ENCODE measurements at places on chromosomes 12 and 14. TPM values are rescaled to one million over a fixed set of nuclear protein-coding genes. Genes with fewer than 3 reads are reported as not detected.

The TSFM gene
- 26.1 TPM for total RNA-seq

DNA sequence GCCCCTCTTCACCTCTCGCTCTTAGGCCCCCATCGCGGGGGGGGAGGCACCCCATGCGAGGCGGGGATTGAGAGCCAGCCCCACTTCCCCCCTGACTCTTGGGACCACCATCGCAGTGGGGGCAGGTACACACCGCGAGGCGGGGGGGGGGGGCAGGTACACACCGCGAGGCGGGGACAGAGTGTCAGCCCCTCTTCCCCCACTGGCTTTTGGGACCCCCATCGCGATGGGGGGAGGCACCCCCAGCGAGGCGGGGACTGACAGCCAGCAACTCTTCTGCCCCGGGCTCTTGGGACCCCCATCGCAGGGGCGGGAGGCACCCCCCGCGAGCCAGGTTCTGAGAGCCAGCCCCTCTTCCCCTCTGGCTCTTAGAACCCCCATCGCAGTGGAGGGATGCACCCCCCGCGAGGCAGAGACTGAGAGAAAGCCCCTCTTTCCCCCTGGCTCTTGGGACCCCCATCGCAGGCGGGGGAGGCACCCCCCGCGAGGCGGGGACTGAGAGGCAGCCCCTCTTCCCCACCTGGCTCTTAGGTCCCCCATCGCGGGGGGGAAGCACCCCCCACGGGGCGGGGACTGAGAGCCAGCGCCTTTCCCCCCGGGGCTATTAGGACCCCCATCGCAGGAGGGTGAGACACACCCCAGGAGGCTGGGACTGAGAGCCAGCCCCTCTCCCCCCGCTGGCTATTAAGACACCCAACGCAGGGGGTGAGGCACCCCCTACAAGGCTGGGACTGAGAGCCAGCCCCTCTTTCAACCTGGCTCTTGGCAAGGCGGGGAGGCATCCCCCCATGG is 196.5 kb upstream of the PZP start:
- DNase-seq, result no peak

- DNase-seq, result no peak
Measured at GRCh38 chr12:131959116-131959515, 9.4 kb downstream of the EP400 start.

- no peak for DNase-seq
Measured at GRCh38 chr12:45688183-45688582, 41.3 kb upstream of the ARID2 start.

All from mucosa of descending colon (tissue), 3 donors.